ENCODE measurements at places on chromosomes 13 and 19.

GRCh38 chr19:12953799-12954611 is 3.0 kb downstream of the GADD45GIP1 start:
- no peak for DNase-seq

DNA sequence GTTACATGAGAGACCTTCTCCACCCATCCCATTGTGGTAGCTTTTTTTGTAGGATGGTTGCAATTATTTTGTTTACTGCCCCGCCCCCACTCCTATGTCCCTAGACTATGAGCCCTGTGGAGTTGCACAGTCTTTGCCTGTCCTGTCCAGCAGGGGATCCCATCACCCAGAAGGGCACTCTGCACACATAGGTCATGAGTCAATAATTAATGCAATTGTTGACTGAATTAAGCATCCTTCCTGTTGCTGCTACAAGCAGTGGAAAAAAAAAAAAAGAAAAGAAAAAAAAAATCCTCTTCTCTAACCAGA is 14.2 kb downstream of the C19orf81 start:
- no peak for DNase-seq

- peak; percentile 36 for DNase-seq
Measured at GRCh38 chr13:44218501-44219240, 155.0 kb upstream of the SERP2 start.

- DNase-seq, result no peak
Measured at GRCh38 chr13:98509271-98510155, 67.4 kb downstream of the STK24 start.

DNA sequence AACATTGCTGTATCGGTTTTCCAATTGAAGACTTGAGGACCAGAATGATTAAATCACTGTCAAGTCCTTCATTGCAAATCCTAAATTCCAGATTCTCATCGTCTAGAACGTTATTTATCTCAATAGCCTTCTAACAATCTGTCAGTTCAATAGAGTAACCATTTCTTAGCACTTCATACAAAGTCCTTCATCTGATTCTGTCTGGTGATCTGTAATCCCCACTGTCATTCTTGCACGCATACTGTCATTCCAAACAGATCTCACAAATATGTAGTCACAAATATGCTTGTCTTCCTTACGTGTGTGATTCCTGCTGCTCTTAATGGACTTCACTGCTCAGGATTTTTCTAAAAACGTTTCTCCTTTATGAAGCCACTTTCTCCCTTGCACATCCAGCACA is 1197.5 kb downstream of the EFNB2 start:
- DNase-seq, result no peak

GRCh38 chr19:18119717-18120105 is 22.1 kb downstream of the MAST3 start:
- DNase-seq, result no peak

GRCh38 chr19:3978145-3978544 is 7.1 kb downstream of the EEF2 start:
- no peak for DNase-seq

DNA sequence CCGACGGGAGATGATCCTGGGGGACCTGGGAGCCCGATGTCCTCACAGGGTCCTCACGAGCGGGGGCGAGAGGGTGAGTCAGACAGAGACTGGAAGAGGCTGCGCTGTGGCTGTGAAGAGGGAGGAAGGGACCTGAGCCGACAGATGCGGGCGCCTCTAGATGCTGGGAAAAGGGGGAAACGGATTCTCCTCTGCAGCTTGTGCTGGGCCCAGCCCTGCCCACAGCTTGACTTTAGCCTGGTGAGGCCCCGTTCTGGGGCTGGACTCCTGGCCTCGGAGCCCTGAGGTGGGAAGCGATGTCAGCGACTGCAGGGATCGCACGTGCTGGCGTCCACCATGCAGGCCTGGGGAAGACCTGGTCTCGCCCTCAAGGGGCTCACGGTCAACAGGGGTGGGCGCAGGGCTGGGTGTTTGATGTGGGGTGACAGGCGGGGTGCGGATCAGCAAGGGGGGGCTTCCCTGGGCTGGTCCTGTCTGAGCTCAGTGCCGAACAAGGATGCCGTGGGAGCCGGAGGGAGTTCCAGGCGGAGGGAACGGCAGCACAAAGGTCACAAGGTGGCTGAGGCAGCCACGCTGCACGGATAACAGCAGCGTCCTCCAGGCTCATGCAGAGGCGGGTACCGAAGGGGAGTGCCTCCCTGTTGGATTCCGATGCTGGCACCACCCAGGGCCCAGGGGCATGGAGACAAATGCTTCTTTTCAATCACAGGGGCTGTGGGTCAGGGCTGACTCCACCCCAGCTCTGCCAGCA is 31.8 kb downstream of the PIP5K1C start:
- no peak for DNase-seq

- no peak for DNase-seq
Measured at GRCh38 chr13:113918981-113919701, 54.7 kb downstream of the C13orf46 start.

- peak; percentile 10 for DNase-seq
Measured at GRCh38 chr13:106468207-106468606, 67.3 kb downstream of the EFNB2 start.

- peak; percentile 6 for DNase-seq
Measured at GRCh38 chr19:32318884-32319520, 26.4 kb upstream of the ZNF507 start.
